NCI-H2227 treated with DMSO at 0.1 percent for 48 hours (cell line): ENCODE measurements at places on chromosomes 4 and X.

- DNase-seq: no peak
These were observed 181.7 kb downstream of the ADGRA3 start for GRCh38 chr4:22334155-22334554.

- no peak for DNase-seq
These were observed 52.1 kb downstream of the TMEM165 start for GRCh38 chr4:55447831-55448230.

DNA sequence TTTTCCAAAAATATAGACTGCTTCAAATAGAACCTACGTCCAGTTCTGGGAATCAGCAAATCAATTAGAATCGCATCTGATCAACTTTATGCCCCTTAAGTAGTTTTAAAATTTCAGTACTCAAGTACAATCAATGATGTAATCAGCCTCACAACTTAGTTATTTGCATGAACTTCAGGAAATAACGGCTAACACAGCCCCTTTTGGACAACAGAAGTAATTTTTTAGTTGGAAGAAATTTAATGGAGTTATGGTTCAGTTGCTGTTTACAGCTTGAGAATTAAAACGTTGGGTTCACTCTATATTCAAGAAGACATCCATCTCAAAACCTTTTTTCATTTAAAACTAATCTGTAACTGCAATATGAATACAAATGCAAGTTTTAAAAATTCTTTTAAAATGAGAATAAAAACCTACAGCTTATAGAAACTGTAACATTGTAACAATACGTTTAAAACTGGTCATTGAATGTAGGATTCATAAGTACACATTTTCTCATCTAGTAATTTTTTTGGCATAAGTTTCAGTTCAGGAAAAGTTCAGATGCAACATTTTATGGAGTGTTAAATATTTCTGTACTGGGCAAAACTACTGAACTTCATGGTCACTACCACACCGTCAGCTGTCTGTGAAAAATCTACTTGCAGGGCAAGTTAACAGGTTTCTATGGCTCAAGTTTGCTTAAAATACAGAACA lies 956 bp downstream of the TAPT1 start:
- DNase-seq: no peak

GRCh38 chrX:53674581-53674980 lies 11.9 kb downstream of the HUWE1 start:
- no peak for DNase-seq

GRCh38 chr4:73988061-73988460 lies at the start of gene PPBP:
PPBP (minus strand) TSS chr4:73988190; CDS start chr4:73988103, 87 bp downstream.
- DNase-seq: no peak

DNA sequence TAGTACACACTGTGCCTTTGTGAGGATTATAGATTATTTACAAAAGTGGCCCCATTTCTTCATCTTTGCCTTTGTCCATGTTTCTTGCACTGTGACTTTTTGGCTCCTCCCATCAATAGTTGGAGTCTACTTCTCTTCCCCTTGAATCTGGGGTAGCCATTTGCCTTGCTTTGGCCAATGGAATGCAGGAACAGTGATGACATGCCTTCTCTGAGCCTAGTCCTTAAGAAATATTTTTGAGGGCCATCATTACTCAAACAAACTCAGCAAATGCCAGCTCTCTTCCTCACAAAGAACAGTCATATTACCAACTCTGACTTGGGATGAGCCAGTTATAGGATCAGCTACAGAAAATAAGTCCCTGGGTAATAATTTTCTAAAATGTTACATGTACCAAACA lies 189.6 kb downstream of the FRMPD4 start:
- no peak for DNase-seq

GRCh38 chrX:69496183-69496582 lies 7.9 kb upstream of the NALF2 start:
- DNase-seq: no peak

DNA sequence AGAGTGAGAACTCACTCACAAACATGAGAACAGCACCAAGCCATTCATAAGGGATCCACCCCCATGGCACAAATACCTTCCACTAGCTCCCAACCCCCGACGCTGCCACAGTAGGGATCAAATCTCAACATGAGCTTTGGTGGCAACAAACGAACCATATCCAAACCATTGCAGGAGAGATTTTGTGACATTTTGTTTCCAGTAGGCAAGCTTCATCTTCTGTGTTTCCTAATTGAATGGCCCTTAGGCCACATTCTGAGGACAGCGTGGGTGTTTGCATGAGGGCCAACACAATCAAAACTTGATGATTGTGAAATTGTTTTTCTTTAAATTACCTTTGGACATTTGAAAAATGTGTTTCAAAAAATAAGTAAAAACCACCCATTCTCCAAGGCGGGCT lies 102.6 kb upstream of the LNX1 start:
- DNase-seq: no peak

- no peak for DNase-seq
These were observed 224.5 kb downstream of the PCDH18 start for GRCh38 chr4:137307806-137308205.
